ENCODE measurements at places on chromosomes 7 and 10. TPM values are rescaled to one million over a fixed set of nuclear protein-coding genes. Genes with fewer than 3 reads are reported as not detected.

ZNF800 gene
- 81.0 TPM for total RNA-seq

ABHD11 gene
- total RNA-seq = 19.3 TPM

HHEX gene
- 1.2 TPM for total RNA-seq

CELF2 gene
- total RNA-seq = 230 TPM

DNA sequence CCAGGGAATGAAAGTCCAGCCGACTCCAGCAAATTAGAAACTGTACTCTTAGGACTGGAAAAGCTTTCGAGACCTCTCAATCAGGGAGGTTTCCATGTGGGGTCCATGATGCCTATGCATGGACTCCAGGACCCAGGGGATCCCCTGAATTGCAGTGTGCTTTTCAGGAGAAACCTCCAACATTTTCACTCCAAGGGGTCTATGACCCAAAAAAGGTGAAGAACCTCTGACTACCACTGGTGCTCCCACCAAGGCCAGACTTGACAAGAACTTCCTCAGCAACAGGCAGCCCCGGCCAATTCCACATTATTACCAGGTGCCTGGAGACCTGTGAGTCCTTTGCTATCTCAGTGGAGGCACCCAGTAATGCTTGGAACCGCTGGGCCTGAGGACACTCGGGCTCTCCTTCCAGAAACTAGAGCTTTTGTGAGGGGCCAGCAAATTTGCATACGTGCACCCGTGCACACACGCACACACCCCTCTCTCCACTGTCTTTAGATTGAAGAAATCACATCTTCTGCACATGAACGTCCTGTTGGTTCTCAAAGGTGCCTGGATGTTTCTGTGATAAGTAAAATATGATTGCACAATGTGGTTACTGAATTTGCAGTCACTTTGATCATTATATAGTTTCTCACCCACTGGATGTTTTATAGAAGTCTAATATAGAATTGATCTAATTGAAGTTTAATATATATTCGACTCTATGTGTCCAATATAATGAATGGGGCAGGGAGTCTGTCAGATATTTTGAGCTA lies 54.7 kb downstream of the SYPL1 start:
- DNase-seq = no peak

DNA sequence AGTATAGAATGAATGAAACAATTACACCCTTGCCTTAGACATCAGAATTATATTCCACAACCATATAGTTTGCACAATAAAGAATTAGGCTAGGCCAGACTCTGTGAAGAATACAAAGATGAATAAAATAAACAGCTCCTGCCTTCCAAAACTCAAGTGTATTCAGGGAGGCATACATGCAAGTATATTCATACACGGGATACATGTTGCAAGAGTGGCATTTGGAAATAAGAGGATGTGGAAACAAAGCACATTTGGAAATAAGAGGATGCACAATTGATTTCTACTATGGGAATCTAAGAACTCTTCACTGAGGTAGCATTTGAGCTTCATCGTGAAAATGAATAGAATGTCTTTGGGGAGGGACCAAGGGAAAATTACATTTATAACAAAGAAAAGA lies 27.0 kb upstream of the TMEM26 start:
- DNase-seq = no peak

DNA sequence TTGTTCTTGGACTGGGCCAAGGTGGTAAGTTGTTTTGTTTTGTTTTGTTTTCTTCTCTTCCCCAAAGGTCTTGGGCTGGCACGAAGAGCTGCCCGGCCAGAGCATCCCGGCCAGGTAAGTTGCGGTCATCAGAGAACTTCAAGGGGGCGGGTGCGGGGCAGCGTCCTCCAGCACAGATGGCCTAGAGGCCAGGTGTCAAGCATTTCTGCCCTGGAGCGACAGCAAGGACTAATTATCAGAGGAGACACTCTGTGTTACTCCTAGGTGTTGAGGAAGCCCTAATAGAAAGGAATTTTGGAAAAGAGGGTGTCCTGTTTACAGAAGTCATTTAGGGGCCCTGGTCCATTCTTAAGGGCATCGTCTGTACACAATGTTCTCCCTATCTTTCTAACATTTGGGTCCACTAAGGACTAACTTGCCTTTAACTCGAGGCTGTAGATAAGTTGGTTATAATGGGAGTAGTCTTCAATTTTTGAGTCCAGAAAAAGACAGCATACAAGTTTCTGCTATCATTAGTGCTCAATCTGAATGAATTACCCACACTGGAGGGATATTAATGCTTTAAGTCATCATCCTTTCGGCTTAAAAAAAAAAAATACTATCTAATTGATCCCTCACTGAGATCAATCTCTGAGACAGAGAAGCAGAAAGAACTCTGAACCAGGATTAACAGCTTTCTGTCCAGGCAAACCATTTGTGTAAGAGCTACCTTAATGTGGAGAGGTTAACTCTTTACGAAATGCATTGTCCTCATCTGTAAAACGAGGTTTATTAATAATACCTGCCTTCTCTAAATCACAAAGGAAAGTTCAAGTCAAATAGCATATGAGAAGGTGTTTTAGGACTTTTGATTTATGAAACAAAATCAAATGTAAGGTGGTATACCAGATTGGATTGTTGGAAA lies 1.5 kb downstream of the ITGB8 start:
- DNase-seq = no peak

DNA sequence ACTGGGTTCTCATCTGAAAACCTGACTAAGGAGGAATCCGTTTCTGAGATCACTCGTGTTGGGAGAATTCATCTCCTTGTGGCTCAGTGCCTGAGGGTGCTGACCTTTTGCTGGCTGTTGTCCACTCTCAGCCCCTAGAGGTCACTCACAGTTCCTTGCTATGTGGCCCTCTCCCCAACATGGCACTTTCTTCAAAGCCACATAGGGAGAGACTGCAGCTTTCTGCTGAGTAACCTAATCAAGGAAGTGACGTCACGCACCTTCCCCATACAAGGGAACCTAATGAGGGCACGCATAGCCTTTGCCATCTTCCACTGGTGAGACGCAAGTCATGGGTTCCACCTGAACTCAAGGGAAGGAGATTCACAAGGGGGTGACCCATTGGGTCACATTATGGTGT lies 23.2 kb downstream of the STEAP1B start:
- DNase-seq = no peak

DNA sequence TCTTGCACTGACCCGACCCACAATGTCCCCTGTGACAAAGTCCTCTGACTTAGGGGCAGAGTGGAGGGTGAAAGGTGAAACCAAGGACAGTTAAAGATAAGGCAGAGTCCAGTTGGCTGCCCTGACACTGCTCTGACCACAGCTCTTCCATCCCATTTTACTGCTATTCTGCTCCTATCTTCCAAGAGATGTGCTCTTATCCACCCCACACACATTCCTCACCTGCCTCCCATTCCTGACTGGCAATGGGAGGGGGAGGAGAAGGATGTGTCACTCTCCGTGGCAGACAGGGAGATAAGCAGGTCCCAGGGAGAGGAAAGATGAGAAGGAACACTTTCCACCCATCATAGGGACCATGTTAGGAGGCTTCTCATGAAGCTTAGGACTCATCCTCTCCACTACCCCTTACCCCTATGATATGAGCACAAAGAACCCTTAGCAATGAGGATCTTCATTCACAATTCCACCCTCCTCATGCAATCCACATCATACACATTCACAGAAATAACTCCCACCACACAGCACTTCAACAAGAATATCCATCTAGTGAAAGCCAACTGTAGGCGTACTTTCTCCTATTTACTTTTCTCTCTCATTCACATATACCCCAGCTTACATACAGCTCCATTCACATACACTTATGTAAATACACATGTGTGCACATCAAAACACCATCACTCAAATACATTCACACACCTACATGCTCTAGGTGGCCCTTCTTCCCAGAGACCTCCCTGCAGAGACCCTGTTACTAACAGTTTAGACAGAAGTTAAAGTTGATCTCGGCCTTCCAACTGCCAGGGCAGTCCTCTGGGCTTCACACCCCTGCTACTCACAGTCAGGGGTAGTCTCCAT lies 6.6 kb downstream of the SYNPO2L start:
- no peak for DNase-seq

GRCh38 chr10:79310911-79311573 lies 36.2 kb upstream of the PPIF start:
- DNase-seq = no peak
